ENCODE measurements at places on chromosomes 16 and 17. TPM values are rescaled to one million over a fixed set of nuclear protein-coding genes. Genes with fewer than 3 reads are reported as not detected.

ZSCAN10 gene
- total RNA-seq, result not detected

- no peak overlapping the region for H3K27ac ChIP-seq
- H3K27me3 ChIP-seq, result no peaks in the 10 kb centered on the region
- H3K36me3 ChIP-seq, result peaks cover 87% of the 10 kb centered on the region
- no peak overlapping the region for H3K4me3 ChIP-seq
Observed at GRCh38 chr16:68344252-68344651, 33.4 kb downstream of the PRMT7 start.

DNA sequence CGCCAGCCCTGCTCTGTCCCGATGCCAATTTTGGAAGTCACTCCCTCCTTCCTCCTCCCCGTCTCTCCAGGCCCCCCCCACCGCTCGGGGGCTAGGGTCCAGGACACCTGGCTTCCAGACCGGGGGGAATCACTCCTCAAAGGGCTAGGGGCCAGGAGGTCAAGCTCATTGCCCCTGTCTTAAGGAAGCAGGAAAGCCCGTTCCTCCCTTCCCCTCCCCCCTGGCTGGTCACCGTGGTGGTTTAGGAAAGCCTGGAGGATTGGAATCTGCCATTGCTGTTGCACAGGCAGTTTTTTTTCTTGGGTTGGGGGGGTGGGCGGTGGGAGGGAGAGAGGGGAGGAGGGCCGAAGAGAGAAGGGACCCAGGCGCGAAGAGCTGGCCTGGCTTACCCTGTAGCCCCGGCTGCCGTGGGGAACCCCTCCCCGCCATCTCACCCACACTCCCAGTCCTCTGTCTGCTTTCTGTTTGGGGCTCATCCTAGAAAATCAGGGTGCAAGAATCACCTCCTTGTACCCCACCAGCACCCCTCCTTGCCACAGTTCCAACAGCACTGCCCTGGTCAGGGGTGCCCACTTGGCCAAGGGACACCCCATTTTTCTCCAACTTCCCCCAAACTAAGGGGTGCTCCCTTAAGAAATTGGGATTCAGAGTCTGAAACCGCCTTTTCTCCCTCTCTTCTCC lies 2.9 kb upstream of the BCL6B start:
- H3K4me3 ChIP-seq, result peak overlapping the region; percentile 24
- H3K27me3 ChIP-seq, result peaks cover 7% of the 10 kb centered on the region
- peak; percentile 74 for DNase-seq
- H3K4me1 ChIP-seq, result peaks cover 65% of the 10 kb centered on the region
- peaks cover 11% of the 10 kb centered on the region for H3K36me3 ChIP-seq
- H3K27ac ChIP-seq, result peak overlapping the region; percentile 90

- H3K4me1 ChIP-seq, result no peaks in the 10 kb centered on the region
- H3K36me3 ChIP-seq, result no peaks in the 10 kb centered on the region
- H3K27me3 ChIP-seq, result no peaks in the 10 kb centered on the region
- H3K27ac ChIP-seq, result no peak overlapping the region
- no peak overlapping the region for H3K4me3 ChIP-seq
Observed at GRCh38 chr17:27919079-27919478, 25.9 kb upstream of the LYRM9 start.

All from heart left ventricle (tissue), 16 donors.